ENCODE measurements at places on chromosomes 5 and 9.

- DNase-seq = peak; percentile 38
These were observed 14.0 kb downstream of the BOD1 start for GRCh38 chr5:173602423-173602822.

DNA sequence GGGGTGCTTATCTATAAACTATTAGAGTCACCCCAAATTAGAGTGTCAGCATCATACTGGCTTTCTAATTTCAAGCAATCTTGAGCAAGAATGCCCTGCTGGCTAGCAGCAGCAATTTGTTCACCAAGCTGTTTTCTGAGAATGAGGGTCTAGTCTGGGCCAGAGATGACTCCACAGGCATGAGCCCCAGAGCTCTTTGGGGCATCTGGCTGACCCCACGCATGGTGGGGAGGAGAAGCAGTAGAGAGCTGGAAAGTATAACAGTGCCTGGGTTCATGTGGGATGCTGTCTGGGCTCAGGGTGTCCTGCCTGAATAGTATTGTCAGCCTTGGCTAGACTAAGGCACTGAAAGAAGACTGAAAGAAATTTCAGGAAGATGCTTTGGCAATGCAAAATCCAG lies 64.9 kb downstream of the C6 start:
- no peak for DNase-seq

DNA sequence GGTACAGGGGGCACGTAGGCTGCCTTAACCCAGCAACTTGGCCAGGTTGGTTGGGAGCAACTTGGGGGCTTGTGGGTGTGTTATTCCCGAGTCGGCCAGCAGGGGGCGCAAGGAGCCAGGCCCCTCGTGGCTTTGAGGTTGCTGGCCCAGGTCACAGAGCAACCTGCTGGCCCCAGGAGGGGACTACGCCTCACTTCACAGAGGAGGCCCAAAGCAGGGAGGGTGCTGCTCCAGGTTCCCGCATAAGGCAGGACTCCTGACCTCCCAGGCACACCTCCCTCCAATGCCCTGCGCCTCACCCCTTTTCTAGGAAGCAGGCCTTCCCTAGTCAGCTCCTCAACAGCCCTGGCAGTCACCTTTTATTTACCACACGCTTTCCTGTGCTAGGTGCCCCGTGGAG lies 18.1 kb downstream of the KYAT1 start:
- DNase-seq = peak; percentile 63

GRCh38 chr9:132108728-132109127 lies 29.1 kb upstream of the MED27 start:
- no peak for DNase-seq

- no peak for DNase-seq
These were observed 44.6 kb upstream of the FCN1 start for GRCh38 chr9:134962065-134962972.

- peak; percentile 88 for DNase-seq
These were observed 65.5 kb upstream of the SPTLC1 start for GRCh38 chr9:92180669-92181181.

GRCh38 chr5:178280631-178281030 lies 48.0 kb upstream of the PHYKPL start:
- no peak for DNase-seq

GRCh38 chr5:56264417-56265025 lies 31.4 kb upstream of the ANKRD55 start:
- DNase-seq = peak; percentile 62

DNA sequence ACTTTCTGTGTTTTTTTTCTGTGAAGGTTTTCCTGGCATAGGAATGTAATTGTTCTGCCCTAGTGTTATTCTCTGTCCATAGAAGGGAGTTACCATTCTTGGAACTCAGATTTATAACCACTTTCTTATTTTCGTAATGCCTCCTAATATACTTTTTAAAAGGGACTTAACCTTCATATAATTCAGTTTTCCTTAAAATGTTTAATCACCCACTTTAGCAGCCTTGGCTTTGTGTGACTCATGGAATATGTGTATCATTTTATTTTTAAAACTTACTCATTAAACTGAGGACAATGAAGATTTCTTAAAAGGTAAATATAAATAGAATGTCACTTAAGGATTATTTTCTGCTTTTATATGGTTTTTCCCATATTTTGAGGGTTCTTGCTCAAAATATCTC lies 50.0 kb downstream of the RAI14 start:
- no peak for DNase-seq

DNA sequence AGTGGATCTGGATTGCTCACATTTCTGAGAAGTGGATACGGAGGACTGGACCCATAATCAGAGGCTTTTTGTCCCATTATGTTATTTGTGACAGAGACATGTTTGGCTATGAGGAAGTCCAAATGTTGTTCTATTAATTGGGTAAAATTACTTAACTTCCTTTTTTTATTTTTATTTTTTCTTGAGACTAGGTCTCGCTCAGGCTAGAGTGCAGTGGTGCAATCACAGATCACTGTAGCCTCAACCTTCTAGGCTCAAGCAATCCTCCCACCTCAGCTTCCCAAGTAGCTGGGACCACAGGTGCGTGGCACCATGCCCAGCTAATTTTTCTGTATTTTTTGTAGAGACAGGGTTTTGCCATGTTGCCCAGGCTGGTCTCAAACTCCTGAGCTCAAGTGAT lies 11.9 kb upstream of the PGGT1B start:
- no peak for DNase-seq

DNA sequence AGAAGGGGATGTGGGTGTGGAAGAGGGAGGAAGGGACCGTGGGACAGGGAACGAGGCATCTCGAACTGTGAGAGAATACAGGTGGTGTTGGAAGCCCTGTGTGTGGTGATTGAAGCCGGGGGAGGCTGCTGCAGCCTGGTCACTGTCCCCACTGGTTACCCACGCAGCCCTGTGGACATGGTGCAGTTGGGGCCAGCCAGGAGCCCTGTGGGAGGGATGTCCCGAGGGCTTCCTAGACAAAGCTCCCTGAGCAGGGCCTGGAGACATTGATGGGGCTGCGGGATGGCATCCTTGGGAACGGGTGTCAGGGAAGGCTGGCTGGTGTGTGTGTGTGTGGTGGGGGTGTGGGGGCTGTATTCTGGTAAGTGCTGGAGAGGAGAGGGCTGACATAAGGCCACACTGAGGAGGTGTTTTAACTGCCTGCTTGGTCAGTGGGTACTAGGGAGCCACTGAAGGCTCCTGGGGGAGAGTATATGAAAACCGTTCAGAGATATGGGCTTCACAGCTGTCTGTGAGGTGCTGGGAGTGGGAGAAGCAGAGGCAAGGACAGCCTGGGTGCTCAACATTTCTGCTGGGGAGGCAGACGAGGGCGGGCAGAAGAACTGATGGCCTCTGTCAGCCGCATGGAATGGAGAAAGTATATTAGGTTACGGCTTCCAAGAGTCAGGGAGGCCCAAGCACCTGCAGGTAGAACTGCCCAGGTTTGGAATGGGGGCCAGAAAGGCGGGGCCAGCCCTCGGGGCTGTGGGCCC lies 20.0 kb downstream of the WNK2 start:
- no peak for DNase-seq

All from EL (cell line).